ENCODE measurements at places on chromosomes 1 and 21.

GRCh38 chr1:178566187-178566586 lies 53.3 kb downstream of the TEX35 start:
- no peaks in the 10 kb centered on the region for H3K27me3 ChIP-seq
- no peak overlapping the region for H3K4me3 ChIP-seq
- no peak overlapping the region for H3K27ac ChIP-seq
- H3K4me1 ChIP-seq = no peaks in the 10 kb centered on the region
- no peak for DNase-seq

DNA sequence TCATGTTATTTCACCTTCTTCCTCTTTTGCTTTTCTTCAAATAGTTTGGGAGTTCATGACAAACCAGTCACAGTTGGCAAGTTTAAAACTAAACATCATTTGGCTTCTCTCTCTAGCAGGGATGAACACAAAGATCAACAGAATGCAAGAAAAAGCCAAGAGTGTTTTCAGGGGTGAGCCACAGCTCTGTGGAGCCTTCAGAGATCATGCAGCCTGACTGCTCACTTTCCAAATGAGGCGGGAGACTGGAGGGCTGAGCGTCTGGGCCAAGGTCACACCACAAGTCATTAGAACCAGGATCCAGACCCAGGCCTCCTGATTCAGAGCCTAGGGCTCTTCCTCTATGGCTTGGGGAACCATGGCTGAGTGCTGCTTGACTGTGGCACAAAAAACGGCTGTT lies 2.7 kb downstream of the DPT start:
- no peak overlapping the region for H3K27ac ChIP-seq
- no peak overlapping the region for H3K4me3 ChIP-seq
- no peaks in the 10 kb centered on the region for H3K27me3 ChIP-seq
- H3K4me1 ChIP-seq = no peaks in the 10 kb centered on the region
- peaks cover 4% of the 10 kb centered on the region for H3K36me3 ChIP-seq

DNA sequence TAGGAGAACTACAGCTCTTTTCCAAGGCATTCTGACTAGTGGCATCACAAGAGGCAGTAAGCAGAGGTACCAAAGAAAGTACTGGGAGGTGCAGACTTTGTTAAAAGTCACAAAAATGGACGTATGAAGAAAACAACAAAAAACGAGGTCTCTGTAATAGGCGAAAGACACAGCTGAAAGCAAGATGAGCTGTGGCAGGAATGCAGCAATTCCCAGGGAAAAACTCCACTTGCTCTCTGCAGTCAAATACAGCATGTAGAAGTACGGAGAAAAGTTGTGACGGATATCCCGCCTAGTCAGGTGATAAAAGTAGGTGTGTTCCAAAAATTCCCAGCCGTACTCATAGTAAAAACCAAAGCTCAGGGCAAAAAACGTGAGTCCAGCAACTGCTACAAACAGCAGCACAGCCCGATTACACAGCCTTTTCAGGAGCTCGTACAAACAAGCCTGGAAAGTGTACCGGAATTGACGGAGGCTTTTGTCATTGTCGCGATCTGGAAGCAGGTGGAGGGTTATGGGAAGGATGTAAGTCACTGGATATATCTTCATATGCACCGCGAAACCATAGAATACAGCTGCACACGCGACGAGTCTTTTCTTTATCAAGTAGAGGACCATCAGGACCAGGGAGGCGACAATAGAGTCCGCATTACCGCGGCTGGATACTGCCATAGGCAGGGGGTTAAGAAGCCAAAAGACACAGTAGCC lies 979 bp downstream of the PIGM start:
- H3K4me3 ChIP-seq = peak overlapping the region; percentile 93
- H3K27ac ChIP-seq = peak overlapping the region; percentile 86
- peaks cover 4% of the 10 kb centered on the region for H3K36me3 ChIP-seq
- no peaks in the 10 kb centered on the region for H3K27me3 ChIP-seq
- no peak for DNase-seq

GRCh38 chr1:119594376-119594775 lies 53.7 kb downstream of the ZNF697 start:
- no peak overlapping the region for H3K27ac ChIP-seq
- no peaks in the 10 kb centered on the region for H3K27me3 ChIP-seq
- no peak for DNase-seq
- peaks cover 3% of the 10 kb centered on the region for H3K36me3 ChIP-seq
- no peak overlapping the region for H3K4me3 ChIP-seq

GRCh38 chr1:210915890-210916507 lies 217.9 kb downstream of the KCNH1 start:
- H3K4me1 ChIP-seq = no peaks in the 10 kb centered on the region
- H3K36me3 ChIP-seq = peaks cover 2% of the 10 kb centered on the region
- peaks cover 16% of the 10 kb centered on the region for H3K27me3 ChIP-seq
- DNase-seq = no peak
- no peak overlapping the region for H3K4me3 ChIP-seq

DNA sequence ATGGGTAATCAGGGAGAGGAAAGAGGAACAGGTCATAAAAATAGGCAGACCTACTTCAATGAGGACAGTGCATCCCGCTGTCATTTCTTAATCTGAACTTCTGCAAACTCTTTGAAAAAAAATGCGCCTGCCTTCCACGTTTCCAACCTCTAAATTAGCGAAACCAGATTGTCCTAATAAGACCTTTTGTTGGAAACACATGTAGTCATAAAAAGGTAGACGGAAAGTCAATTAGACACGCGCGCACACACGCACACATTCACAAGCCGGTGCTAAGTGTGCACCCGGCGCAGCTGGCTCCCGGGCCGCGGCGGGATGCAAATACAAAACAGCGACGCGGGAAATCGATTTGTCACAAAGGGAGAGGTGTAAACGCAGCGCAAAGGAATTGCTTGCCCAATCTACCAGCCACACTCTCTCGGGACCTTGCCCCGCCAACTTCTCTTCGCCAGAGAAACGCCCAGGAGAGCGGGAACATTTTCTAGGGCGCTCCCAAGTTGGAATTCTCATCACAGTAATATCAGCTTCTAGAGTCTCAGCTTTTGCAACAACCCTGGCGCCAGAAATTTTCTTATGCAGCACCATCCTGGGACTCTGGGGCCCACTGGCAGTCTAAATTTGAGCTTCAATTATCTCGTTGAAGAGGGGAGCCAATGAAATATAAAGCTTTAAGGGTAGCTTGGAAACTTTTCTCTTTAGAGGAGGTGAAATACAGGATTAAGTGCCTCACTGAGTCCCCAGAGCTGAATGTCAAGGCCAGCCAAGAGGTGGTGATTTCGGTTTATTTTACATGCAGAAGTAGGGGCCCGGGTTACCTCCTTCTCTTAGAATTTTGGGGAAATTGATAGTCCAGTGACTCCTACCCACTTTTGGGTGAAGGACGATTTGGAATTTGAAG lies 4.5 kb downstream of the PRRX1 start:
- H3K4me3 ChIP-seq = peak overlapping the region; percentile 6
- DNase-seq = no peak
- peaks cover 20% of the 10 kb centered on the region for H3K4me1 ChIP-seq
- H3K36me3 ChIP-seq = no peaks in the 10 kb centered on the region
- no peak overlapping the region for H3K27ac ChIP-seq
- H3K27me3 ChIP-seq = peaks cover 92% of the 10 kb centered on the region

DNA sequence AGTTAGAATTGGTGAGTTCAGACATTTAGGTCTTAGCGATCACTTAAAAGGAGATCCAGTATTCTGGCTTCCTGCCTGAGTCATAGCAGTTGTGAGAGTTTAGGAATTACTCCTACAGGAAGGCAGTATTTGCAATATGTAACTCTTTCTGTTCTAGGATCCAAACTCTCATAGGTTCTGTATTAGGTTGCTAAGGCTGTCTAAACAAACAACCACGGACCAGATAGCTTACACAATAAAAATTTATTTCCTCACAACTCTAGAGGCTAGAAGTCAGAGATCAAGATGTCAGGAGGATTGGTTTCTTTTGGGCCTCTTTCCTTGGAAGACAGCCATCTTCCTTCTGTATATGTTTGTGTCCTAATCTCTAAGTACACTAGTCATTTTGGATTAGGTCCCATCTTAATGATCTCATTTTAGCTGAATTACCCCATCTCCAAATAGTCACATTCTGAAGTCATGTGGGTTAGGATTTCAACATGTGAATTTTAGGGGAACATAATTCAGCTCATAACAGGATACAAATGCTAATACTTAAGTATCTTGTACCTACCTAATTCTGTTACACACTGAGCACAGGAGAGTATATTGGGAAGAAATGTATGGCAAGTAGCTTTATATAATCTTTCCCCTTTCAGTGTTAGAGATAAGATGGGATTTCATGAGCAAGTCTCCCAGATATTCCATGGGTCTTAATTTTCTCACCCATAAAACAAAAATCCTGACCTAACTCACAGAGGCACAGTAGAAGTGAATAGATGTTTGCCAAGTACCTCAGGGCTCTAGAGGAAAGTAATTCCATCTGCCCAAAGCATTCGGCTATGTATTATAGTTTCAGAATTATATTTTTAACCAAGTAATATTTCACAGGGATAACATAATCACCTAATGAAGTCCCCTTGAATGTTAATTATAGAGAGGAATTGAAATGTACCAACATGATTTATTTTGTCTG lies 144.4 kb downstream of the PTBP2 start:
- no peak overlapping the region for H3K27ac ChIP-seq
- H3K4me3 ChIP-seq = no peak overlapping the region
- H3K27me3 ChIP-seq = peaks cover 18% of the 10 kb centered on the region
- DNase-seq = no peak
- no peaks in the 10 kb centered on the region for H3K4me1 ChIP-seq

DNA sequence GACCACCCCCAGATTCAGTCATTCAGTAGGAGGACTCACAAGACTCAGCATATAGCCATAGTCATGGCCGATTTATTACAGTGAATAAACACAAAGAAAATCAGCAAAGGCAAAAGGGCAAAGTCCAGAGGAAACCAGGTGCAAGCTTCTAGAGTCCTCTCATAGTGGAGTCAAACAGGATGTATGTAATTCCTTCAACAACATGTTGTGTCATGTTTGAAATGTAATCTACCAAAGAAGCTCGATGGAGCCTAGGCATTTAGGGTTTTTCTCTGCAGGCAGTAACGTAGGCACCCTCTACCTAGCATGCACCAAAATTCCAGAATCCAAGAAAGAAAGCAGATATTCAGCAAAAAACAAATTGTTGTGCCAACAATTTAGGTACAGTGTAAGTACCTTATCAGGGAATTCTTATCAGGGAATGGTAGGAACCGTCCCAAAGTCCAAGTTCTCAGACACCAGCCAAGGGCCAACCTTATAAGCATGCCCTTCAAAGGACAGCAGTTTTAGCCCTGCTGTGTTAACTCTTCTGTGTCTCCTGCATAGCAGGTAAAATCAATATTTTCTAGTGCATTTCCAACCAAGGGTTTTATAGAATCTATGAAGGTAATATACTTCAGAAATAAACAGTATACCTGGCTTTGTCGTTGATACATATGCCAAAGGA lies 16.1 kb upstream of the SLAMF6 start:
- H3K4me1 ChIP-seq = peaks cover 45% of the 10 kb centered on the region
- peak overlapping the region; percentile 89 for H3K27ac ChIP-seq
- DNase-seq = no peak
- H3K36me3 ChIP-seq = no peaks in the 10 kb centered on the region
- no peaks in the 10 kb centered on the region for H3K27me3 ChIP-seq

DNA sequence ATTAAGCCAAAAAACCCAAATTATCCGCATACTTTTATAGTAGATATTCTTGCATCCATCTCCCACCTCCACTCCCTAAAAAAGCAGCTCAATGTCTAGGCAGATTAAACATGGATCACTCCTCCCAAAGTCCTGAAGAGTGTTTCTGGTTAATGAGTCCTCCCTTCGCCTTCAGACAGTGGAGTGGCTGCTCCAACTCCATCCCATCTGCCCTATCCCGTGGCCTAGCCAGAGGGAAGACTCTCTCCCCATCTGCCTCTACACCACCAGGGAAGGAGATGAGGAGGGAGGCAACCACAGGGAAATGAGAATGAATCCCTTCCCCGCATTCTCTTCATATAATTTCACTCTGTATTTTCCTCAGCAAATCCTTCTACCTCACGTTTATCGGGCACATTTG lies 103.8 kb downstream of the SLC45A1 start:
- DNase-seq = no peak
- peaks cover 36% of the 10 kb centered on the region for H3K4me1 ChIP-seq
- no peaks in the 10 kb centered on the region for H3K27me3 ChIP-seq
- H3K27ac ChIP-seq = no peak overlapping the region

DNA sequence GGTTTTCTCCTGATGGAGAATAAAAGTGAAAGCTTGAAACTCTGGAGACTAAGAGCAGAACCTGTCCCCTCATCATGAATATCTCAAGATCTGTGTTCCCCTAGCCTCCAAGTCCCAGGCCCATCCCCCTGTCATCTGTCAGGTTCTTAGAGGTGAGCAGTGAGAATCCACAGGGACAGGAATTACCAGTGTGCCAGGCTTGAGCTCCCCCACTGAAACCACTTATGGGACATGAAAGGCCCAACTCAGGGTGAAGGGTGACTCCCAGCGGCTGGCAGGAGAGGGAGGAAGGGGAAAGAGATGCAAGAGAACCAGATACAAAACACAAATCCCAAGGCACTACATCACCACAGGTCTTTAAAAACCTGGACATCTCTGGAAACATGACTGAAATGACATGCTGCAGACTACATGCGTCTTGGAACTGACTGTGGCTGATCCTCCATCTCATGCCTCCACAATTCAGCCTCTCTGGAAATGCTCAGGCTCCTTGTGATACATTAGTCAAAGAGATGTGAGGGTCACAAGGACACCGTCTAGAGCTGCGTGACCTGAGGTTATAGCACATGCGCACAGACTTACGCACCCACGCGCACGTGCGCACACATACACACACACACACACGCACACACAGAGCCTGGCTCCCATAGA lies 6.8 kb upstream of the LY9 start:
- DNase-seq = no peak
- no peaks in the 10 kb centered on the region for H3K27me3 ChIP-seq
- H3K36me3 ChIP-seq = no peaks in the 10 kb centered on the region
- H3K4me1 ChIP-seq = peaks cover 1% of the 10 kb centered on the region
- no peak overlapping the region for H3K4me3 ChIP-seq
- no peak overlapping the region for H3K27ac ChIP-seq

DNA sequence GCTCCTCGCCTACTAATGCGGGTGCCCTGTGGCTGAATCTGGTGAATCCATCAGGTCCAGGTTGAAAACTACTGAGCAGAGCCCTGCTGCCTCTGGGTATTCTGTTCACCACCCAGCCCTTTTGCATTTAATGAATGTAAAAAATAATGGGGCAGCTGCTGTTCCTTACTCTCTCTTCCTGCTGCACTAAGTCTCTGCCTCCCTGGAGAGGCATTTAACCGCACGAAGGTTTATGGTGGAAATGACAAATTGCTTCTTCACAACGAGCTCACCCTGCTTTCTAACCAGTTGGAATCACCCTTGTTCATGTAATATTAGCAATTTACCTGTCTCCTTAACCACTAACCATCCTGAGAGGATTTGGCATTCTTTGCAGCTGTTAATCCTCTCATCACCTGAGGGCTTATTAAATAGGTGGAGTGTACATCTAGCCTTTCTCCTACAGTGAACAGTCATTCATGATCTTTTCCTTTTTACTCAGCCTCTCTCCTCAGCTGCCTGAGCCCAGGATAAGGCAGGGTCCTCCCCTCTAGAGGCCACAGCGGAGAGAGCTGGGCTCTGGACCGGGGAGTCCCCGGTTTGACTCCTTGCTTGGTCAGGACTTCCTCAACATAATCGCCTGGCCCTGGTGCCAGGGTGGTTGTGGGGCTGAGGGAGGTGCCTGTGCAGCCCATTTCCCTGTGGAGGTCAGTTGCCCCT lies 97.6 kb downstream of the NOS1AP start:
- no peak for DNase-seq
- peaks cover 79% of the 10 kb centered on the region for H3K27me3 ChIP-seq
- no peaks in the 10 kb centered on the region for H3K36me3 ChIP-seq
- no peaks in the 10 kb centered on the region for H3K4me1 ChIP-seq
- no peak overlapping the region for H3K27ac ChIP-seq
